ENCODE measurements at places on chromosomes 5 and 9.

DNA sequence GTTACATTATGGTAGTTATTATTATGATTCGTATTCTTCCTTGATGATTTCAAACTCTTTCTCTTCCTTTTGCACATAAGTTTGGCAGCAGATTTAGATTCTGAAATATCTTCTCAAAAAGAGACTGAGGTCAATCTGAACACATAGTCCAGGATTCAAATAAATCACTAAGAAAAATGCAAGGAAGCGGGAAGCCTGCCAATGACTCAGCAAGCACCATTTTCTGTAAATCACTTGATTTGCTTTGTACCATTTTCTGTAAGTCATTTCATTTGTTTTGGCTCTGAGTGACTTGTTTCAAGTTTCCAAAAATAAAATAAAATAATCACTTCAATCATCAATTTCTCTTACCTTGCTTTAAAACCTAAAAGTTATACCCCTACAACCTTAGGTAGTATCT lies 24.6 kb upstream of the GLIS3 start:
- no peak for DNase-seq

GRCh38 chr5:138662599-138662998 lies 87.4 kb upstream of the HSPA9 start:
- no peak for DNase-seq

DNA sequence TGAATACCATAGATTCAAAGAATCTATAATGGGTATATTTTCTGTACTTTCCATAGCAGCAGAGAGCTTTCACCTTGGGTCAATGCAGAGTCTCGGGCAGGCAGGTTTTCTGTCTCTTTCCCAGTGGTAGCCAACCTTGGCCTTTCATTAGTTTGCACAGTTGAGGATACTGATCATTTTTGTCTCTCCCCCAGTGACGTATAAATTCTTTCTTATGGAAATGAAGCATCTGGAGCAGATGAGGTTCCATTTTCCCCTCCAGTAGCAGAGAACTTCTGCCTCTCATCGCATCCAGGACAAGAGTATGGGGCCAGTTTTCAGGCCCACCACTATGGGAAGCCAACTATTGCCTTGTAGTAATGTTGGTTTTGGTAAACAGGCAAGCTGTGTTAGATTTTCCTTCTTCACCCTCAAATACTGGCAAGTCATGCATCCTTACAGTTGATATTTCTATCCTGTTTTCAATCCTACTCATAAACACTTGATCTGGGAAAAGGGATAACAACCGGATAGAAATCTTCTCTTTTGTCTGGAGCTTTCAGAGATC lies 845.2 kb upstream of the CDH18 start:
- no peak for DNase-seq

- DNase-seq: no peak
Measured at GRCh38 chr5:123099514-123100151, 10.6 kb downstream of the PRDM6 start.

GRCh38 chr9:91197232-91198181 lies 164.2 kb downstream of the AUH start:
- no peak for DNase-seq

- no peak for DNase-seq
Measured at GRCh38 chr9:105103776-105104175, 140.7 kb upstream of the SLC44A1 start.

DNA sequence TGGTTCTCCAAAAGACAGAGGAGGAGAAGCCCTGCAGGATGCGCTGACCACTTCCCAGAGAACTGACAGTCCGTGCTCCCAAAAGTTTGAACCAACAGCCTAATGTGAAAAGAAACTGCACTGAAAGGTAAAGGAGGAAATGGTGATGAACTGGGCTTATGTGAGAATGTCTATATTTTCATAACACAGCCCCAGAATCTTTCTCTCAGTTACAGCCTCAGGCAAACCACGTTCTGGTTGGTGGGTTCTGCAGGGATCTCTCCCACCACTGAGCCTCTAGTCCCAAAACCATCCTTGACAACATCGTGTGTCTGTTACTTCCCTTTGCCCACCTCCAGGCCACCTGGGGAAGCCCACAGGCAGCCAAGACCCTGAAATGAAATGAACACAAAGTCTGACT lies 23.9 kb downstream of the SPARC start:
- DNase-seq: no peak

Data from activated T-cell treated with anti-CD3 and anti-CD28 coated beads for 48 hours (primary cell).